ENCODE measurements at places on chromosomes 2 and 18. TPM values are rescaled to one million over a fixed set of nuclear protein-coding genes. Genes with fewer than 3 reads are reported as not detected.

GRCh38 chr2:9653485-9654271, 22.9 kb upstream of the YWHAQ start:
- no peaks in the 10 kb centered on the region for H3K27me3 ChIP-seq
- no peak for DNase-seq
- no peak overlapping the region for H3K4me3 ChIP-seq
- no peaks in the 10 kb centered on the region for H3K36me3 ChIP-seq
- no peaks in the 10 kb centered on the region for H3K4me1 ChIP-seq
- H3K27ac ChIP-seq = no peak overlapping the region

DNA sequence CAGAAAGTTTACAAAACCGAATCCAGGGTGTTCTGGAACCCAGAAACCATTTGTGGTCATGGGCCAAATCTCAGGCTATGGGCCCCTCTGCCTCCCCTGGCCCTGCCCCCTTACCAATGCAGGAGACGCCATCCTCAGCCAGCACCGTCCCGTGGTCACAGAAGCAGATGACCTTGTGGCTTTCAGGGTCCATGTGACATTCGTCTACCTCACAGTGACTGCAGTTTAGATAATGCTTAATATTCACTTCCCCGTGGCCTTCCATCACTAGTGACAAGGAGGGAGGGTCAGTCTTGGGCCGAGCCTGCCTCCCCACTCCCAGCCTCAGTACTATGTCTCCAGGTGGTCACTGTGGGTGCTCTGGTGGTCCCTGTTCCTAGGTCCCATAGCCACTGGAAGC, 111.6 kb downstream of the CLIP4 start:
- no peak for DNase-seq
- no peaks in the 10 kb centered on the region for H3K27me3 ChIP-seq
- H3K4me1 ChIP-seq = no peaks in the 10 kb centered on the region
- H3K27ac ChIP-seq = no peak overlapping the region

GRCh38 chr2:81495556-81495955, 1191.0 kb upstream of the LRRTM1 start:
- H3K36me3 ChIP-seq = no peaks in the 10 kb centered on the region
- no peaks in the 10 kb centered on the region for H3K27me3 ChIP-seq
- no peak for DNase-seq
- no peak overlapping the region for H3K4me3 ChIP-seq
- no peak overlapping the region for H3K27ac ChIP-seq
- no peaks in the 10 kb centered on the region for H3K4me1 ChIP-seq

DLX1 gene
- total RNA-seq = 0.19 TPM

EHBP1 gene
- total RNA-seq = 23.6 TPM

DNAJC10 gene
- 92.7 TPM for total RNA-seq

ARHGAP28 gene
- 1.9 TPM for total RNA-seq
